ENCODE measurements at places on chromosomes 13 and 19.

GRCh38 chr19:46460981-46461380 is 10.4 kb downstream of the PNMA8A start:
- DNase-seq = no peak

DNA sequence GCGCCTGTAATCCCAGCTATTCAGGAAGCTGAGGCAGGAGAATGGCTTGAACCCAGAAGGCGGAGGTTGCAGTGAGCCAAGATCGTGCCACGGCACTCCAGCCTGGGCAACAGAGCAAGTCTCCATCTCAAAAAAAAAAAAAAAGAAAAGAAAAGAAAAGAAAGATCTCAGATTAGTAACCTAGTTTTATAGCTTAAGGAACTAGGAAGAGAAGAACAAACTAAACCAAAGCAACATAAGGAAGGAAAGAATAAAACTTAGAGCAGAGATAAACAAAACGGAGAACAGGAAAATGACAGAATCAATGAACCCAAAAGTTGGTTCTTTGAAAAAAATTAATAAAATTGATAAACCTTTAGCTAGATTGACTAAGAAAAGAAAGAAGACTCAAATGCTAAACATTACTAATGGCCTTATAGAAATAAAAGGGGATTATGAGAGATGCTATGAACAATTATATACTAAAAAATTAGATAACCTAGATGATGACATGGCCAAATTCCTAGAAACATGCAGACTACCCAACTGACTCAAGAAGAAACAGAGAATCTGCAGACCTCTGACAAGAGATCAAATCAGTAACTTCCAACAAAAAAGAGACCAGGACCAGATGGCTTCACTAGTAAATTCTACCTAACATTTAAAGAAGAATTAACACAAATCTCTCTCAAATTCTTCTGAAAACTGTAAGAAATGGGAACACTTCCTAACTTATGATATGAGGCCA is 68.2 kb downstream of the CDADC1 start:
- no peak for DNase-seq

DNA sequence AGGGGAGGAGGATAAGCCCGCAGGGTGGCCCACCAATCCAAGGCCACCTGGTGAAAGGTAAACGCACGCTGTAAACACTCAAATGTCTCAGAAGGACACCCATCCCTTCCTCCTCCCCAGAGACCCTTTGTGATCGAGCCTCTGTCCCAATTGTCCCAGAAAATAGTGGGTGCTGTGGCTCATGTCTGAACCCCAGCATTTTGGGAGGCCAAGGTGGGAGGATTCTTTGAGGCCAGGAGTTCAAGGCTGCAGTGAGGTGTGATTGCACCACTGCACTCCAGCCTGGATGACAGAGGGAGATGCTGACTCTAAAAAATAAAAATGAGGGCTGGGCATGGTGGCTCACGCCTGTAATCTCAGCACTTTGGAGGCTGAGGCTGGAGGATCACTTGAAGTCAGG is 3.1 kb upstream of the ABHD17A start:
- DNase-seq = no peak

DNA sequence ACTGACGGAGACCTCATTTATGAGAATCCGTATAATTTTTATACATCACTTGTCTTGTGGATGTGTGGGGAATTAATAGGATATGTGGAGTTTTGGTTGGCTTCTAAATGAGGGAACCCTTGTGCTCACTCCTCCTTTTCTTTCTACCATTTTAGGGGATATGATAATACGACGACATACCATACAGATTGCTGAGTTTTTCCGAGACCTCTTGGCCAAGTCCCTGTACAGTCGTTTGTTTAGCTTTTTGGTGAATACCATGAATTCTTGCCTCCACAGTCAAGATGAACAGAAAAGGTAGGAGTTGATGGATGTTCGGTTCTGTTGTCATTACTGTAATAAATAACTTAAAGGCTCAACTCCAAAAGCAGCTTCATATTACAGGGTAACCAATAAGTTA is 335.2 kb downstream of the MYO16 start:
- DNase-seq = no peak

DNA sequence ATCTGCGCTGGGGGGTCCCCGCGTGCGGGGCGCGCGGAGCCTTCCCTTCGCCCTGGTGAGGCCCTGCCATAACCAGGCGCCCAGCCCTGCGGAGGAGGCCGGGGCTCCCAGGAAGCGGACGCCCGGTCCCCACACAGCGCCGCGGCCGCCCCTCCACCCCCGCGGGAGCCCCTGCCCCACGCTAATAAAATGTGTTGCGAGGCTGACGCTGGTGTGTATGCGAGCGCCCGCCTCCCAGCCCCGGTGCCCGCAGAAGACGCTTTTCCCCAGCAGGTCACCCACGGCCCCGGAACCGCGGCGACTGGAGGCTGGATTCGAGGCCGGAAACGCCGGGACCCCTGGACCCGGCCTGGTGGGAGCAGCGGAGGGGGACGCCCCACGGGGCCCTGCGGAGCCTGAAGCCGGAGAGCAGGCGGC is 12.1 kb upstream of the CDC34 start:
- no peak for DNase-seq

DNA sequence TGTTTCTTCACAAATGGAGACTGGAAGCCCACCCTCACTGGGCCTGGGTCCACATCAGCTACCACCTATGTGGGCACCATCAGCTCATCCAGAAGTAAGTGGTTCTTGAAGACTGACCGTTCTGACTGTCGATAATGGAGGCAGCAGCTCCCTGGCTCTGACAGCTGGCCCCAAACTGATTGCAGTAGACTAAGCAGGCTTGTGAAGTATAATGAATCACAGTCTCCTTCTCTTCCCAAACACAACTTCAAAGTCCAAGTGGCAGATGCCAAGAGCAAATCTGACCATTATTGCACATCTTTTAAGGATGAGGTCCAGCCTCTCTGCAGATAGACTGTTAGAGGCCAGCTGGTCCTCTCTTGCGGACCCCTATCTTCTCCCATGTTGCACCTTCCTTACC is 574.4 kb upstream of the KLF12 start:
- no peak for DNase-seq

- DNase-seq = no peak
Measured at GRCh38 chr19:35437406-35437951, 10.6 kb upstream of the FFAR2 start.

- DNase-seq = no peak
Measured at GRCh38 chr13:28204690-28205443, 66.5 kb downstream of the PAN3 start.

GRCh38 chr19:47531640-47532387 is 17.0 kb upstream of the NAPA start:
- no peak for DNase-seq

DNA sequence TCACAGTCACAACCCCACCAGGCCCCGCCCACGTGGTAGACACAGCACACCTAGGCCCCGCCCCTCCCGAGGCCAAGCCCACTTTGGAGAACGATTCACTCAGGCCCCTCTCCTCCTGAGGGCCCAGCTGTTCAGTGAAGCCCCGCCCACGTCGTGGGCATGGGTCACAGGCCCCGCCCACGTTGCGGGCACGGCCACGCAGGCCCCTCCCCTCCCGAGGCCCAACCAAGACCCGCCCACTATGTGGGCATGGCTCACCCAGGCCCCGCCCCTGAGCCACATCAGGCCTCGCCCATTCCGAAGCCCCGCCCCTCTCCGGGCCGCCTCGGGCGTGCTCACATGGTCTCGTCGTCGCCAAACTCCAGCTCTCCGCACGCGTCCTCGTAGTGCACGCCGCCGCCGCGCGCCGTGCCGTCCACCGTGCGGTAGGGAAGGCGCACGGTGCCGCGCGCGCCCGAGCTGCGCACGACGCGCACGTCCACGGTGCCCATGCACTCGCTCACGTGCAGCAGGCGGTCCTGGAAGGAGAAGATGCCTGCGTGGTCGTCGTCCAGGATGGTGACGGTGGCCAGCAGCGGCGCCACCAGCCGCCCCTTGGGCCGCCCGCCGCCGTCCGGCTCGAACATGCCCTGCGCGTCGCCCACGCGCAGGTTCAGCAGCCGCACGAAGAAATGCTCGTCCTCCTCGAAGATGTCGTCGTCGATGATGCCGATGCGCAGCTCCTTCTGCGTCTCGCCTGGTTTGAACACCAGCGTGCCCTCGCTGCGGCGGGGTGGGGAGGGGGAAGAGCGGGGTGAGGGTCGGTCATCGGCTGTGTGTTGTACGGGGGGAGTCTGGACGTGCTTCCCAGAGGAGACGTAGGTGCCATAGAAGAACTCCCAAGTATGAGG is 24.0 kb downstream of the SLC8A2 start:
- no peak for DNase-seq

DNA sequence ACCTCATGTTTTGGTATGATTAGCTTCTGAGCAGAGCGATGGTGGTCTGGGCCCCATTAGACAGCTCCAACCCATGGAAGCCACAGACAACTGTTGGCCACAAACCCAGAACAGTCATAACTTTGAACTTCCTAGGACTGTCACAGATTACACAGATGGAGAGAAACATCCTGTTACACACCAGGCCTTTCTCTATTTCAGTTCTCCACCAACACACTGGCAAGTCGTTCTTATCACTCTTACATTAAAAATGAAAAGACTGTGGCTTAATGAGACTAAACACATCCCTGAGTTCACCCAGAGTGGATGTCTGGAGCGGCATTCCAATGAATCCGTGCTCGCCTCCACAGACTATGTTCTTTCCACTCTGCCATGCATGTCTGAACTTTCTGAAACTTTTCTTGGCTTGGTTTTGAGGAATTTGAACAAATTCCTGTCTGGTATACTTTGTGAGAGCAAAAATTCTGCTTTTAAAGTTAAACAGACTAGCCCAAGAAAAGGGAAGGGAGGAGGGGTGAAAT is 109.1 kb downstream of the NALCN start:
- no peak for DNase-seq

DNA sequence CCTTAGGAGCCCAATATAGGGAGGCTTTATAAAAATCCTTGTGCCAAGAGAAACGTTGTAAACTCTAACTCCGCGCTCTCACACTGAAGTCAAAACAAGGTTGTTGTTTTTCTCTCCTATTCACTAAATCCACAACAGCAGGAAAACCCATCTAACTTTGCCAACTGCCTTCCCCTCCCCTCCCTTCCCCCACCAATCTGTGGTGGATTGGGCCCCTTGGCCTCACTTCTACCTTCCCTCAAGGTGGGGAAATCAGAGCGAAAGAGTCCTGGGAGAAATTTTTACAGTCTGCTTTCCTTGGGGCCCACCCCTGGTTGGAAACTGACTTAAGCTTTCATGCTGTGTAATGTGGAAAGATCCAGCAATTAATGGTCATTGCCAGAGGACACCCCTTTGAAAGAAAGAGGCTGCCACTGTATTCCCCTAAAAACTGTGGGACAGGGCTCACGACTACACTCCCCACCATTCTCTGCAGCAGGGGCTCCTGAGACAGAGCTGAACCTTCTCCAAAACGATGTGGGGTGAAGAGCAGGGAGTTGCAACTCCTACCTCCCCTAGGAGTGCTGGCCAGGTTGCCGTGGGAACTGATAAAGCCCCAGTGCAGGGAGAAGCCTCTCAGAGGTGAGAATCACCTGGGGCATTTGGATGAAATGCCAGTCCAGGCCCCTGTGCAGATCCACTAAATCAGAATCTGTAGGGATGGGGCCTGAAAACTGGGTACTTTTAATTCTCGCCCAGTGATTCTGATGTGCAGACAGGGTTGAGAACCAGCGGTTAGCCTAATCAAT is 1.1 kb downstream of the DHRS12 start:
- no peak for DNase-seq

GRCh38 chr13:29081036-29081435 is 260.9 kb downstream of the MTUS2 start:
- no peak for DNase-seq

GRCh38 chr13:37138169-37138568 is 32.7 kb upstream of the CSNK1A1L start:
- DNase-seq = no peak

GRCh38 chr19:30233375-30233774 is 138.8 kb upstream of the ZNF536 start:
- no peak for DNase-seq

GRCh38 chr19:10230861-10231611 is at the start of gene S1PR2:
S1PR2 (minus strand) TSS chr19:10231331; CDS start chr19:10224905, 6,426 bp downstream.
- peak; percentile 31 for DNase-seq

DNA sequence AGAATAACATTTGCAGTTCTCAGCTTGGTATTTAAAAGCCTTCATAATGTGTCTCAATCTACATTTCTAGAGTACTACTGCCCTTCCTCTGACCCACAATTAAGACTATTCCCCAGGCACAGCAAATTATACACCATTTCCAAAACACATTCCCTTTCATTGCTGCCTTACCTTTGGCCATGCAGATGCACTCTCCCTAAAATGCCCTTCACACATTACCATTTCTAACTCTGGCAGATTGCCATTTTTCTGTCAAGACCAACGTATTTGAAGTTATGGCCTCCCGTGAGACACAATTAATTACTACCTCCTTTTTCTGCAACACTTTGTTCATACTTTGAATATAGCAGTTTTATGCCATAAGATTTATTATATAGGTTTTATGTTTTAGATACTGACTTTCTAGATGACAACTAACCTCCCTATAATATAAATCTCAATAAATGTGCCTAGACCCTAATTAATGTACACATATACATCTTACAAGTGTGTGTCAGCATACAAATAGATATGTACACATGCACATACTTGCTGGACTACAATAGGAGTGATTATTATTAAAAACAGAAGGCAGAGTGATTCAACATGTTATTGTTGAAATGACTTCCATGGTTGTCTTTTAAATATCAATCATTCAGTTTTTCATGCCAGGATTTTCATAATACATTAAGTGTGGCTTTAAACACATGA is 2902.5 kb downstream of the PCDH9 start:
- no peak for DNase-seq

GRCh38 chr13:24131749-24132148 is 28.8 kb upstream of the SPATA13 start:
- no peak for DNase-seq

DNA sequence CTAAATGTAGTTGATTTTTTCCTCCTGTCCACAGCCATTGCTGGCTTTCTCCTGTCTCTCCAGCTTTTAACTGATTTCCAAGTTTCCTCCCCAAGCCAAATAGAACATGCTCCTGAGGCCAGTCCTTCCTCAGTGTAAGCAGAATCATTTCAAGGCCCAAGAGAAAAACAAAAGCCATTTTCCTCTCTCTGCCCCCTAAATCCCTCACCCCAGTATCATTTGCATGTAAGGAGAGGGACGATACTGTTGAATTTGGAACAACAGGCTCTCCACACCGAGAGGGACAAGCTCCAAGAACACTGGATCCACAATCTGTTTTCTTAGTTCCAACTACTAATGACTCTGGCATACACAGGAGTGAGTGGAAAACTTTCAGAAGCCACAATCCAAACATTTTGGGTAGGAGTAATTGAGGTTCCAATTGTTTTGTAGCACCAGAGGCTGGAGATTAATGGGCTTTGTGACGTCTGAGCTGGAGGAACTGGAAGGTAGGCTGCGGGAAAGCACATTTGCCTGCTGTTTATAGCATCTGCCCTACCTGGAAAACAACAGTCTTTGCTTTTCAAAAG is 156.8 kb downstream of the FLT1 start:
- no peak for DNase-seq
